ENCODE measurements at places on chromosomes 6 and 20. TPM values are rescaled to one million over a fixed set of nuclear protein-coding genes. Genes with fewer than 3 reads are reported as not detected.

- ATAC-seq, result no peak
These were observed 71.1 kb downstream of the TOX2 start for GRCh38 chr20:43985608-43986316.

DNA sequence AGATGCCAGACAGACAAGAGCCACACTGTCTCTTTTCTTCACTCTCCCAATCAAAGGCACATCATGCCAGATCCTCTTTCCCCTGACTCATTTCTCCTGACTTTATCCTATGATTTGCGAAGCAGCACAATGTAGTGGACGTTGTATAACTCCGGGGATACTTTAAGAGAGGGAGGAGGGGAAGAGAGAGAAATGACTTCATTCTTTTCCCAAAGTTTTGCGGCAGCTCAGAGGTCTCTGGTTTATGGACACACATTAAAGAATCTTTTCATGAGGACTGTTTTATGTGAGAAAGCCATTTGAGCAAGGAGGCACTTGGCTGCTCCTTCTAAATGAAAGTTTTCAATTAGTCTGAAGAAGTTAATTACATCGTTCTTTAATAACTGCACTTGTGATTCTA is 75.1 kb upstream of the MC3R start:
- ATAC-seq, result no peak

DNA sequence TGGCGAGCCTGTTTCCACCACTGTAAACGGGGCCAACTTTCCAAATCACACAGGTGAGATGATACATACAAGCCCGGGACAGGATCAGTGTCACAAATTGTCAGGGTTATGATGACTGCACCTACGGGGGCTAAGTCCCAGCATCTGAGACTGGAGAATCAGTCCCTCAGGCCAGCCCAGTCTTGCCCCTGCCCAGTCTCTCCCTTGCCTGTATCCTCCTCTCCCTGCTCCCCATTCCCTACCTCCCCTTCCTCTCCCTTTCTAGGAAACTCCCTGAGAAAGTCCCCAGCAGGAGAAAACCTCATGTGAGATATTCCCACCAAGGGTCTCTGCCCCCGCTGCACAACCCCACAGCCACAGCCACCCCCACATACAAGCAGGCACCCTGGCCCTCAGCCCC is 1.5 kb downstream of the FOXS1 start:
- ATAC-seq, result no peak

DNA sequence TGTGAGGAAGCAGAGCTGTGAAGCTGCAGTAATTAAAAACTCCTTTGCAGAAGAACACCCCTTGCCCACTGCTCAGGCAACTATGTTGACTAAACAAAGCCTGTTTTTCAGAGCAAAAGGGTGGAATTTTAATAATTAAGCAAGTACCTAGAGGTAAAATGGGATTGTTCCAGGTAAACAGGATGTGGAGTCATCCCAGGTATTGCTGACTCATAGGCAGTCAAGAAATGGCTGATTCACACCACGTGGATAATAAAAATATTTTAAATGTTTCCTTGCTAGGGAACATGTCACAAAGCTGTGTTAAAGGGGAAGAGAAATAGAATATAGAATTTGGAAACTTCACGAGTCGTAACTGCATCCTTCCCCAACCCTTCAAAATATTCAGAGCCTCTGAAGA is 491.8 kb downstream of the BTBD3 start:
- no peak for ATAC-seq

DNA sequence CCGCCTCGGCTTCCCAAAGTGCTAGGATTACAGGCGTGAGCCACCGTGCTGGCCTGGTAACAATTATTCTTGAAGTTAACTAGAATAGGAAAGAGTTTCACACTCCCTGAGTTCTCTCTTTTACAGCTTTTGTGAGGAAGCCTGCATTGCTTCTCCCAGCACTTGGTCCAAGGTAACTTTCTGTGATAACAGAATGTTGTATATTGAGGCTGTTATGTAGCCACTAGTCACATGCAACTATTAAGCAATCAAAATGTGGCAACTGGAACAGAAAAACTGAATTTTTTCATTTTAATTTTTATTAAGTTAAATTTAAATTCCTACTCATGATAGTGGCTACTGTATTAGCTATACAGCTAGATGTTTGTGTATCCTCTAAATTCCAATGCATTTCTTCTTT is 2.5 kb downstream of the TRIM38 start:
- no peak for ATAC-seq

DNA sequence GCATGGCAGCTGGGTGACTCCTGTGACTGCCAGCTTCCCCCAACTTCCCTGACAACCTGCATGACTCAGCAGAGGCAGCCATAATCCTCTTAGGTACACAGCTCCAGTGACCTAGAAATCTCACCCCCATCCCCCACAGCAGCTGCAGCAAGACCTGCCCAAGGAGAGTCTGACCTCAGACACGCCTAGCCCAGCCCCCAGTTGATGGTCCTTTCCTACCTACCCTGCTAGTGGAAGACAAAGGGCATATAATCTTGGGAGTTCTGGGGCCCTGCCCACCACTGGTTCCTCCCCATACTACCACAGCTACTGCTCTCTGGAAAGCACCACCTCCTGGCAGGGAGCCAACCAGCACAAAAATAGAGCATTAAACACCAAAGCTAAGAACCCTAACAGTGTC is 90.2 kb downstream of the F13A1 start:
- no peak for ATAC-seq

DNA sequence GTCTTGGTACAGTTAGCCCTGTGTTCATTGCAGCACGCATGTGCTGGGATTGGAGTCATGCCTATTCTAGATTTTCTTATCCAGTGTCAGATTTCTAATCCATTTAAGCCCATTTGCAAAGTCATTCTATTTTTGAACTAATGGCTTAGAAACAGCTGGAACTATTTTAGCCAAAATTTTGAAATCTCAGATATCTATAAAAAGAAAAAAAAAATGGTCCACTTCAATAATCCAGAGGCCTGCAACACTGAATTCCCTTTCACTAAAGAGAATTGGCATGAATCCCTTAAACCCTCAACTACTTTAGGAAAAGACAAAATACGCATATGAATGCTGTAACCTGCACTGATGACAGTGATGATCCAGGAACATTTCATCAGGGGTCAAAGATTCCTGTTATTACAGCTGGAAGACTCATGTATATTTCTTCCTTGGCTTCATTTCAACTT is 1.5 kb downstream of the COL21A1 start:
- ATAC-seq, result peak; percentile 54

DNA sequence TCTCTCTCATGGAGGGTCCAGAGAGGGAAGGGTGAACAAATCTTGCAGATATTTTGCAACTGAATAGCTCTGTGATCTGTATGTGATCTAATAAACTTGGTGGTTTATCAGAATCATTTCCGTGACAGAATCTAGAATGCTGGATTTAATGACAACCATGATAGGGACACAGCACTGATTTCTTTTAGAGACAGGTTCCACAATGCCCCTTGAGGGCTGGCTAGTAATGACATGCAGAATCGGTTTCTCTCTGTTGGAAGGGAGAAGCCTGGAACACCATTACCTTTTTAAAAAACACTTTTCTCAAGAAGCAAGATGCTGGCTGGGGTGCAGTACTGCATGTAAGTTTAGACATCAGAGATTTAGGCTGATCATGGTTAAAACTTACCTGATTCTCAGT is 313.4 kb downstream of the CDH26 start:
- no peak for ATAC-seq

GRCh38 chr20:11740975-11741374 is 176.7 kb upstream of the BTBD3 start:
- ATAC-seq, result no peak

DNA sequence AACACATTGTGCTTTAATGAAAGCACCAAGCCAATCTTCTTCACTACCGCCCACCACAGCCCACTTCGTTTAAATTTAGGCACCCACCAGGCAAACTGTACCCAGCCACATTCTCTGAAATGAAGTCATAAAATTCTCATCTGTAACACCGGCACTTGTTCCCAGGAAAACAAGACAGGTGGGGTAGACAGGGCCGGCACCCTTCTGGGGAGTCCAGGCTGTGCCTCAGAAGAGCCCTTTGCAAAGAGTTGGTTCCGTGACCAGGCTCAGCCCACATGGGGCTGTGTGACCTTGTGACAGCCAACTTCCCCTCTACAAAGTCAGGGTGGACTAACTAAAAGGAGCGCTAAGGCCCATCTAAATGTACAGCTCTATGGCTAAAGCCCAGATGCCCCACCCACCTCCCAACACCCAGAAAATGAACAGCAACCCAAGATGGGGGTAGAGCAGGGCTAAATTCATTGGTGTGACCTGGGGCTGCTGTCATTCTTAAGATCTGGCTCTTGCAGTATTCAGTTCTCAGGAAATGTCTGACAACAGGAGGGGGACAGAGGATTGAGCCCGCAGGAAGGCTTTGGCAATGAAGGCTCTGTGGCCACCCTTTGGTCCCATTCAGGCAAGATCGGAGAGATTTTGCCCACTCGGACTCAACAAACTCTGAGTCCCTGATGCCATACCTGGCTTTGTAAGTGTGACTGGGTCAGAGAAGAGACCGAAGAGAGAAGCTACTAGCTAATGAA is 56.7 kb downstream of the TRERF1 start:
- no peak for ATAC-seq

GRCh38 chr20:1809131-1809572 is 86.1 kb upstream of the SIRPA start:
- no peak for ATAC-seq

TM9SF4 gene
- total RNA-seq, result 24.4 TPM

CTAGE9 gene
- total RNA-seq, result not detected
